D721Med (cell line): ENCODE measurements at places on chromosomes 7 and 10.
A peak's percentile ranks its signal among the peaks of the same experiment; 100 is the strongest.

GRCh38 chr10:9209105-9209798 is 1154.8 kb downstream of the GATA3 start:
- no peak for DNase-seq

GRCh38 chr10:101995451-101996063 is 60.4 kb downstream of the ARMH3 start:
- no peak for DNase-seq

DNA sequence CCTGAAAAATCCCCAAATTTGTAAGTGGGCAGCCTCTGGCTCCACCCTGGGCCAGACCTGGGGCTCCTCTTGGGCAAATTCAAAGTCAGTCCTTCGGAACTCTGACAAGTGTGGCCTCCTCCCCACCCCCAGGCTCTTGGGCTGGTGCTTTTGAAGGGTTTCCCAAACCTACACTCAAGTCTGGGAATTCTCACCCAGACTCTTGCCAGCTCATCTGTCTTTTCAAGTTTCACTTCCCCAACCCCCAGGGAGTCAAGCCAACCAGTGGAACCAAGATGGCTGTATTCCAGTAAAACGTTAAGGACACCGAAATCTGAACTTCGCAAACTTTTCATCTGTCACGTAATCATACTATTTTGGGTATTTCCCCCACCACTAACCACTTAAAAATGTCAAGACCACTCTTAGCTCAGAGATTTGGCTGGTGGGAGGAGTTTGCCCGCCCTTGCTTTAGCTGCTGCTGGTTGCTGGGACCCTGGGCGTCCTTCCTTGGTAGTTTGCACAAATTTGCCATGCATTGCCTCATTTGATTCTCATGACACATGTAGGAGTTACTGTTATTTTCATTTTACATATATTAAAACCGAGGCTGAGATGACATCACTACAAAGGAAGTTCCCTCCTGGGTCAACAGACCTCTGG is 1.7 kb upstream of the MYO1G start:
- DNase-seq: no peak

DNA sequence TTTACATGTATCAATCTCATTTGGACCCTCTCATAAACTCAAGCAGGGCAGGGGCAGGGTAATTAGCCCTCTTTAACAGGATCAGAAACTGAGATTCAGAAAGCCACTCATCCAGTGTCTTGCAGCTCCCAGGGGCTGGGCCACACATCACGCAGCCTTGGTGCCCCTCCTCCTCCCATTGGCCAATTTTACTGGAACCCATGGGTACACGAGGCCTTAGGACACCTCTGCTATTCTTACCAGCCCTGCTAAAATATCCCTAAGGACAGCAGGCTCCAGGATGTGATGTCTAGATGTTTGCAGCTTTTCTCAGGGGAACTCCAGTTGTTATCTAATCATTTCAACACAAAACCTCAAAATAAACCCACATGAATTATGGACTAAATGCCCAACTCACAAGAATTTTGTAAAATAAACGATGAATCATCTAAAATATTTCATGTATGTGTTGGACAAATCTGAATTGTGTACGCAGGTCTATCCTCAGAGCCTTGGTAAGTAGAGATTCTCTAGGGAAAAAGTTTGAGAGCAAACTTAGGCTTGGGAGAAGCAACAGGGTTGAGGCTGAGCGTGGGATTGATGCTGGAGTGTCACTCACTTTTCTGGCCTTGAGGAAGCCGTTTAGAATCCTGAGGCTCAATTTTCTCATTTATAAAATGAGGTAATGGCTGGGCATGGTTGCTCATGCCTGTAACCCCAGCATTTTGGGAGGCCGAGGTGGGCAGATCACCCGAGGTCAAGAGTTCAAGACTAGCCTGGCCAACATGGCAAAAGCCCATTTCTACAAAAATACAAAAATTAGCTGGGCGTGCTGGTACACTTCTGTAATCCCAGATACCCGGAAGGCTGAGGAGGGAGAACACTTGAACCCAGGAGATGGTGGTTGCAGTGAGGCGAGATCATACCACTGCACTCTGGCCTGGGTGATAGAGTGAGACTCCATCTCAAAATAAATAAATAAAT is 69.7 kb upstream of the TNS3 start:
- no peak for DNase-seq

DNA sequence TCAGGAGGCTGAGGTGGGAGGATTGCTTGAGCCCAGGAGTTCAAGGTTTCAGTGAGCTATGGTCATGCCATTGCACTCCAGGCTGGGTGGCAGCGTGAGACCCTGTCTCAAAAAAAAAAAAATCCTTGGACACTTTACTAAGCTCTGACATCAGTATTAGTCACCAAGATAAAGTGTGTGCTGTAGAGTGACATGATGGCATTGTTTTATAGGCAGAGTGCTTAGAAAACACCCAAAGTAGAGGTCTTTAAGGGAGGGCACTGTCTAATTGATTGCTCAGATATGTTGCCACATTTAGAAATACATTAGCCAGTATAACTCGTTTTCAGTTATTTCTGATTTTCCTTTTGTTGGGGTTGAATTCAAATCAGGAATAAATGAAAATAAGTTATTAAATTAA is 235.9 kb downstream of the REEP3 start:
- no peak for DNase-seq

DNA sequence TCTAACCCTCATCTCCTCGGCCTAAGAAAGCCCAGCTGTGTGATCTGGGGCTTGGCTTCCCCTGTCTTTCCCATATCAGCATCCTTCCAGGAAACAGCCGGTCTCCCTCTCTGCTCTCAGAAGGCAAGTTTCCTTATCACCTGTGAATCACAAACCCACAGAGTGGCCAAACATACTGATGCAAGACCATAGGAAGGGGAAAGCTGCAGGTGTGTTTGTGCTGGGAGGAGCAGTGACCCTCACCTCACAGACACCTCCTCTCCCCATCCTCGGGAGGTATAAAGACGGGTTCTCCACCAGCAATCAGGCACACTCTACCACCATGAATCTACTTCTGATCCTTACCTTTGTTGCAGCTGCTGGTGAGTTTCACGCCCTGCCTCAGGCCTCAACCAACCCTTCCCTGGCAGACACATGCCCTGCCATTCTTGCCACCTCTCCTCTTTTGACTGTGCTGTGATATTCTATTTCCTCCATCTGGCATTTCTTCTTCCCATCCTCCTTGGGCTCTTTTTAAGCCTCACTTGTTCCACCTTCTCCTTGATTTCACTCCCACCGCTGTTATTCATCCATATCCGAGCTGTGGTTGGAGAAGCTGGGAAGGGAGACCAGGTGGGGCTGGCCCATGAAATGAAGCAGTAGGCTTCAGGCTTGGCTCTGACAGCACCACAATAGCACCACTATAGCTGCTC is at the start of gene PRSS2:
Gene PRSS2 (plus strand): TSS at position 310 of the 692 bp plus-strand sequence. CDS start 13 bp downstream, at position 323.
- no peak for DNase-seq

- no peak for DNase-seq
These were observed 335.1 kb downstream of the ADARB2 start for GRCh38 chr10:1402016-1402770.

DNA sequence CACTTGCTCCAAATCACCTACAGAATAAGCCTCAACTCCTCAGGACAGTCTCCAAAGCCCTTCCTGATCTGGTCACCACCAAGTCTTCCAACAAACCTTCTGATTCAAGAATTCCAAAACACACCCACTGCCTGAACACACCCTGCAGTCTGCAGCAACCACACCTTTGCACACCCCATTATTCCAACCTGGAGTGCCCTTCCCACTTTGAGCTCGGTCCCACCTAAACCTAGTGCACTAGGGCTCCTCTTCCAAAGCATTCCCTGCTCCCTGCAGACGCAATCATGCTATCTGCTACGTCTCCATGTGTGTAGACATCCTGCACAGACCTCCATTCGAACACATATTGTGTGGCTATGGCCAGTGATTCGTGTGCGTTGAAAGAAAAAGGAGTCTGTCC is 289.3 kb downstream of the GRID1 start:
- DNase-seq: no peak

DNA sequence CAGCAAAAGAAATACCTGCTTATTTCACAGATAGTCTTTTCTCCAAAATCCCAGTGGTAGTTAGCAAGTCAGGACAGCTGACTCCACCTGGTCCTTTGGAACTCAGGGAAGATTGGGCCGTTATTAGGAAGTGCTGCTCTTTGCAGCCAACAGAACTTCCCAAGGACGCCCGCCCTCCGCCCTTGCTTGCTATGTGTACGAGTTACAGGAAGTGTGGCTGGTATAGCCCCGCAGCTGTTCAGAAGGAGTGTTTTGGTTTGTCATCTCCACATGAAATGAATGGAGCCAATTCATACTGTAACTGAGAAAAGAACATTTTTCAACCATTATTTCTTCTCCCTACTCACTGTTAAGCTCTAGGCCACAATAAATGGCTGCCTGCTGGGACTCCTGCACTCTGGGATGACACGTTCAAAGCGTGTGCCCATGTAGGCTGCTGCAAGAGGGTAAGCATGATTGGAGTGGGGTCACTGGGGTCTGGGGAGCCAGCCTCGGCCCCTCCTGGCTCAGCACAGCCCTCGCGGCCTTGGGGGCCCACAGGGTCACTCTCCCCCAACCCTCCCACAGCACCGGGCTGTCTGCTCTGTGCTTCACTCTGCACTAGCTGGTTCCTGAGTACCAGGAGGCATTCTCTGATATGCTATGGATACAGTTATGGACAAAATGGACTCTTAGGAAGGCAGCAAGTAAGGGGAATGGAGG is 244.0 kb downstream of the EBF3 start:
- DNase-seq: no peak

GRCh38 chr10:71268247-71268691 is 50.8 kb upstream of the SLC29A3 start:
- DNase-seq: no peak

GRCh38 chr10:69800109-69800508 is 1.6 kb upstream of the COL13A1 start:
- no peak for DNase-seq

- DNase-seq: no peak
These were observed 9.5 kb upstream of the ADAM12 start for GRCh38 chr10:126397640-126398382.

GRCh38 chr7:45161138-45161537 is 3.5 kb downstream of the RAMP3 start:
- DNase-seq: no peak

- DNase-seq: peak; percentile 6
These were observed 30.9 kb downstream of the CAMK2B start for GRCh38 chr7:44294325-44295069.

- no peak for DNase-seq
These were observed 1525.6 kb downstream of the REEP3 start for GRCh38 chr10:65046831-65047230.

- no peak for DNase-seq
These were observed 67.7 kb downstream of the TACR2 start for GRCh38 chr10:69348816-69349541.

GRCh38 chr7:92641921-92642511 is 51.8 kb upstream of the FAM133B start:
- DNase-seq: no peak

DNA sequence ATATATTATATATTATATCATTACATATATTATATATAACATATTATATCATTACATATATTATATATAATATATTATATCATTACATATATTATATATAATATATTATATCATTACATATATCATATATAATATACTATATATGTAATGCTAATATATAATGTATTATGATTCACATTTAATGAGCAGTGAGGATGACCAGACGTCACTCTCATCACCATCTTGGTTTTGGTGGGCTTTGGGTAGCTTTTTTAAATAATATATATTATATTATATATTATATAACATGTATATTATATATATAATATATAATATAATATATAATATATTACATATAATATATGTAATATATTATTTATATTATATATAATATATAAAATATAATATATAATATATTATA is 1189.4 kb upstream of the AUTS2 start:
- DNase-seq: no peak

- no peak for DNase-seq
These were observed 6.1 kb upstream of the PDGFA start for GRCh38 chr7:525740-526139.

DNA sequence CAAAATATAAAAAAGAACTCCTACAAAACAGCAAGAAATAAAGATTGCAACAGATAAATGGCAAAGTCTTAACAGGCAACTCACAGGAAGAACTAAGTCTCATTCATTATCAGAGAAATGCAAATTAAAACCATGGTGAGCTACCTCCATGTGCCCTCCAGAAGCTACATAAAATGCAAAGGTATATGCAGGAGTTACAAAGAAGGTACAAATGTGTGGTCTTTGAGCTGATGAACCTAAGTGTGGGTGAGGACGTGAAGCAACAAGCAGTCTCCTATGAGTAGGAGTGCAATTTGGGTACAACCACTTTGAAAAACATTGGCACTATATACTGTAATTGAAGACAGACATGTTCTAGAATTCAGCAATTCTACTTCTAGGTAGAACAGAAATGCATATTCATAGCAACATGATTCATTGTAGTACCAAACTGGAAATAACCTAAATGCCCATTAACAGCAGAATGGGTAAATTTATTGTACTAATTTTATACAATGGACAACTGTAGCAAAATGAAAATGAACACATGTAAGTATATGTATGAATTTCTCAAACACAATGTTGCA is 61.6 kb upstream of the KCNMA1 start:
- DNase-seq: no peak

DNA sequence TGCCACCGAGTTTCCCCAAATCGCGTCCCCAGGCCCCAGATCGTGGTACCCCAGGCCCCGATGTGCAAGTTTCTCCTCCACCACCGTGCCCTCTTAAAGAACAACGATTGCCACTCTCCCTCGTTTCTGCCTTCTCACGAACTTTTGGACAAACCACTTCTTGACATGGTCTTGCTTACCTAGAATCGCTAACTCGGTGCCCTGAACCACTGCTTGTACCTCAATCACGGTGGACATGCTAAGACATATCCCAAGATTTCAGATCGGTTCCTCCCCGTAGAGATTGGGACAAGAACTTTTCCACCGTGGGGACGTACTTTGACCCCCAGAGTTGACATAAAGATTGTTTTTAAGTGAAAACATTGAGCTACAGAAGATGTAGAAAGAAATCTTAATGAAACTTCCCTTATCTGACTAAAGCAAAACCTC is 477 bp upstream of the ZC3HAV1 start:
- DNase-seq: no peak

DNA sequence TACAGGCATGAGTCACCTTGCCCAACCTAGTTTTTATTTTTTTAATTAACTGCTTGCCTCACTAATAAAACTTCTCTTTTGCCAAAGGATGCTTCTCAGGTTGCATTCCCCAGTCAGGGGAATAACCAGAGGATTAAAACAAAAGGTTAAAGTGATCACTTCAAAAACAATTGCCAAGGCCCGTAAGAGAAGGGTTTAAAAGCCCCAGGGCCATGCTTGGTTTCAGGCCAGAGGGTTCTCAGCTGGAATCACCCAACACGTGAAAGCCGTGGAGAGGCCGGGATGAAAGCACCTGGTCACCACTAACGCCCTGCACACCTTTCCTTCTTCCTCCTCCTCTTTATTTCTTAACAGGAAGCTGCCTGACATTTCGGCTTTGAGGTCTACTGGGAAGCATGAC is 587.5 kb downstream of the PTPRN2 start:
- DNase-seq: no peak

- no peak for DNase-seq
These were observed 98.7 kb downstream of the LRRC4 start for GRCh38 chr7:127932496-127932895.

DNA sequence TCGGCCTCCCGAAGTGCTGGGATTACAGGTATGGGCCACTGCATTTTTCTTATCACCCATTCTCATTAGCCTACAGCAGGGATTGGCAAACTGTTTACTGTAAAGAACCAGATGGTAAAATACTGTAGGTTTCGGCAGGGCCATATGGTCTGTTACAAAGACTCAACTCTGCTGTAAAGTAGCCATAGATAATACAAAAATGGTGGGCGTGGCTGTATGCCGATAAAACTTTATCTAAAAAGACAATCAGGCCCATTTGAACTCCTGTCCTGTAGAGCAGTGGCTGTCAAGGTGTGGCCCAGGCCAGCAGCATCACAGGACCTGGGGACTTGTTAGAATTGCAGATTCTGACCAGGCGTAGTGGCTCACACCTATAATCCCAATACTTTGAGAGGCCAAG is 134.3 kb downstream of the CUX1 start:
- no peak for DNase-seq
